Cortex of kidney (tissue), 1 donor: ENCODE measurements at places on chromosomes 5 and 9.

GRCh38 chr9:68653141-68653595, 51.9 kb upstream of the PIP5K1B start:
- DNase-seq: no peak

GRCh38 chr9:97447001-97447400, 35.1 kb downstream of the TDRD7 start:
- no peak for DNase-seq

DNA sequence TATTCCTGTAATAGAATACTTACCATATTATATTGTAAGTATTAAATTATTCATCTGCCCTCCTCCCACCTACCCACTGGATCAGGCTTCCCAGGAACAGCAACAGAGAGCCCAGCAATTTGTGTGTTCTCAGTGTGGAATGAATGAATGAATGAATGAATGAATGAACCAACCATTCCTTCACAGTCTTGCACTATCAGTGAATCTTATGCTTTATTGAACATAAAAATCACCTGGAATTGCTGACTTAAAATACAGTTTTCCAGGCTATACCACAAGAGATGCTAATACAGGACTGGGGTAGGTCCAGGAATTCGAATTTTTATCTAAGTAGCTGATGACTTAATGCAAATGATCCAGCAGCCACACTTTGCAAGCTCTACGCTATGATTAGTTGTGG, 51.6 kb downstream of the DOCK8 start:
- DNase-seq: no peak

- no peak for DNase-seq
Measured at GRCh38 chr5:85453026-85453349, 1068.3 kb upstream of the EDIL3 start.

DNA sequence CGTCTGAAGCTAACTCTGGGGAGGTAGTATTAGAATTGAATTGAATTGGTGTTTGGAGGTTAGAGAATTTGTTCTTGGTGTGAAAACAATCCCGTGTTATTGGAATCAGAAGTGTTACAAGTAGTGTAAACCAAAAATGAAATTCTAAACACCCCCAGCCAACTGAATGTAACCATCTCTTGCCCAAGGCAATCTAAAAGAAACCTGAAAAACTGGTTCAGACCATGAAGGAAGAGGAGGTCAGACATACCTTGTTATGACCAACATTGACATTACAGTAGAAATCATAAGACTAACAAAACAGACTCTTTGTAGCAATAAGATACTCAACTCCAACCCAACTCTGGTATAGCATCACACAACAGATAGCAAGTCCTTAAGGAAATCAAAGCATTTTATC, 159.0 kb downstream of the TUSC1 start:
- no peak for DNase-seq

- DNase-seq: no peak
Measured at GRCh38 chr9:135712613-135713295, 10.8 kb downstream of the KCNT1 start.

DNA sequence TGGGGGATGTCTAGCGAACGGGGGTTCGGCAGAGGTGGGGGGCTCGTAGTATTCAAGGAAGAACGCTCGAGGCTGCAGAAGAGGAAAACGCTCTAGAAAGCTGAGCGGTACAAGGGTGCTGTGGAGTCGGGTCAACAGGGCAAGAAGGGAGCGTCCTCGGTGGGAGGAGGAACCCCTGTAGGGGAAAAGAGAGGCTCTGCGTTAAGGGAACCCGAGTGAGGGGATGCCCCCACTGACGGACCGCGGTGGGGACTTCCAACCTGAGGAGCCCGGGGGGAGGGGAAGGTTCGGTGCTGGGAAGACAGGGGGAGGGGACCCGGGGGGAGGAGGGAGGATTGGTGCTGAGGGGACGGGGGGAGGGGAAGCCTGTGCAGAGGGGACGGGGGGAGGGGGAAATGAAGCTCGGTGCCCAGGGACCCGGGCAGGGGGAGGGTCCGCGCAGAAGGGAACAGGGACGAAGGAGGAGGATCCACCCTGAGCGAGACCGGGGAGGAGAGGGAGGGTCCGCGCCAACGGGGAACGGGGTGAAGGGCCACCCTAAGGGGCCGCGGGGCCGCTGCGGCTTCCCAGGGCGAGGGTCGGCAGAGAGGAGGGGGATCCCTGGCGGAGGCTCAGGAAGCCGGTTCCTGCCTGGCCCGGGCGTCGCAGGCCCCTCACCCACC, 621 bp downstream of the NR6A1 start:
- no peak for DNase-seq

- DNase-seq: no peak
Measured at GRCh38 chr9:24901319-24901718, 355.6 kb upstream of the IZUMO3 start.

DNA sequence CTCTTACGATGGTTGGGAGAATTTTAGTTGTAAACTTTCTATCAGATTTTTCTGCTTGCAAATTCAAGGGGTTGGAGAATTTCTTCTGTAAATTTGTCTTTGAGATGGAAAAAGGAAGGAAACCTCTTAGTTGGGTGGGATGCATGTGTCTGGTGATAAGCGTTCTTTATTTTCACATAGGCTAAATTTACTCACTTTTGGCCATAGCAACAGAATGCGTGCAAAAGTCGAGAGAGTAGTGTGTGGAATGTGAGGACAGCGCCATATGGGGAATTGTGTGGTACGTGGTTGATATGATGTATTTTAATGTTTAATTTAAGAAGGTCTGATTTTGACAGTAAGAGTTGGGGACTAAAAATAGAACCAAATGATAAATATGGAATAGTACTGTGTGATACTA, 282.2 kb downstream of the TAF11L14 start:
- DNase-seq: no peak

- DNase-seq: no peak
Measured at GRCh38 chr9:12737871-12738270, 36.9 kb upstream of the LURAP1L start.

GRCh38 chr9:79001012-79001411, 570.8 kb upstream of the TLE4 start:
- no peak for DNase-seq

GRCh38 chr5:115840873-115841272, 492 bp downstream of the ATG12 start:
- DNase-seq: no peak

DNA sequence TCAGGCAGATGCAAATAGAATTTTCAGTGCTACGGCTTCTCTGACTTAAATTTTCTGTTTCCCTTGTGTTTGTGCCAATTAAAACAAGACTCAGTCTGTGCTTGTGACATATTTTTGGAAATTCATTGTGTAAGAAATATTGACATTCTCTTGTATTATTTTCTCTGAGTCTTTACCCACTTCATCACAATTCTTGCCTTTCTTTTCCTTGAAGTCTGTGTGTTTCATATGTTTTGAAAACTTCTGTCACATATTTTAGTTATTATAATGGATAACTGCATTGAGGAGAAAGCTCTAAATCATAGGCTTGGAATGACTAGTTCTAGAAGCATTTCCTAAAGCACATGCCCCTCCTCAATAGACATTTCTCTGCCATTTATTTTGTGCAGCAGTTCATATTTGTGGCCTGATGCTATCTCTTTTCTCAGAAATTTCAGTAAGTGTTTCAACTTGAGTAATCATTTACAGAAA, 206.6 kb downstream of the PALM2AKAP2 start:
- no peak for DNase-seq

GRCh38 chr9:110170357-110171257, 37.4 kb downstream of the C9orf152 start:
- DNase-seq: no peak

- DNase-seq: no peak
Measured at GRCh38 chr5:133193794-133194193, 142.0 kb downstream of the HSPA4 start.

GRCh38 chr9:124693403-124693802, 77.7 kb downstream of the NR6A1 start:
- no peak for DNase-seq

DNA sequence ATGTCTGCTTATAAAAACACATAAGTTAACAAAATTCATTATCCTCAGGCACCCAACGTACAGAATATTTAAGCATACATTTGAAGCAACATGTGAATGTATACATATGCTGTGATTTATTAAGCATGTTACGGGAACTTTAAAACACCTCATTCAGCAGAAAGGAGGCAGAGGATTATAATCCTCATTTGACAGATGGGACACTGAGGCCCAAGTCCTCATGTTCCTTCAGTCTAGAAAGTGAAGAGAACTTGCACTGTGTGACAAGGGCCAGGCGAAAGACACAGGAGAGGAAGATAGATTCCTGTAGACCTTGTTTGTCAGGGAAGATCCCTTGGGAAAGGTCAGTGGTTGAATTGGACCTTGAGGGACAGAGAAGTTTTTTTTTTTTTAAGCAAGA, 7.6 kb upstream of the PSMD5 start:
- no peak for DNase-seq

DNA sequence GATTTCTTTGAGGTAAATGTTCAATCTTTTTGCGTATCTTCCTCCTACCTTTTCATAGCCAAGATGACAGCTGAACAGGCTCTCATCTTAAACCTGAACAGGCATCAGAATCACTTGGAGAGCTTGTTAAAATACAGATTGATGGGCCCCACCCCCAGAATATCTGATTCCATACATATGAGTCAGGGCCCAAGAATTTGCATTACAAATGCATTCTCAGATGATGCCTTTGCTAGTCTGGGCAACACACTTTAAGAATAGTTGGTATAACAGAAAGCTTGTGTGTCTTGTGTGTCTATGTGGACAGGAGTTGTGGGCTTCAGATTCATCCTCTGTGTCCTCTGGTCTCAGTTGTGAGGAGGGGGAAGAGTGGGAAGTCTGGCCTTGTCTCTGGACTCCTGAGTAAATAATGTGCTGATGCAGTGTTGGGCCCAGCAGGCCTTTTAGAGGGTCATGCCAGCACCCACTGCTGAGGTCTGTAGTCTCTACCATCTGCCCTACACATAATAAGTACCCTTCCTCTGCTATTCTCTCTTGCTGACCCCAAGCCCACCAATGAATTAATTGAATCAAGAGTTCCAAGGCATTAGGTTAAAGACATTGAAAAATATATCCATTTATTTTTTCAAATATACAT, 43.1 kb downstream of the PTCD2 start:
- no peak for DNase-seq

DNA sequence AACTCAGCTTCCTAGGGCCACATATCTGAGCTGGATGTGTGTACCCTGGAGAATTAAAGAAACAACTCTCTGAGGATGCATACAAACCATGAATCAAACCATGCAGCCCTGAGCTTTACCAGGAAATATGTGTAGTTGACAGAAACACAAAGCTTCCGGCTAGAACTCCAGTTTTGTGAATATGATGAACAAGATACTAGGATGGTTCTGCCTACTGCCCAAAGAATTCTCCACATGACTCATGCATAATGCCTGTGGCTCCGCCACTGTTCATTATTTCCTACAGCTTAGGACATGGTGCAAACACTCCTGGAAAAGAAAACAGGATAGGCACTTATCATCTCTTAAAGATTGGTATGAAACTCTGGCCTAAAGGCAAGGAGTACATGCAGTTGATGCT, 343.4 kb downstream of the DNAH5 start:
- DNase-seq: no peak

GRCh38 chr5:120419127-120419526, 45.0 kb upstream of the PRR16 start:
- no peak for DNase-seq

- DNase-seq: no peak
Measured at GRCh38 chr9:133784731-133785561, 46.8 kb upstream of the SARDH start.

DNA sequence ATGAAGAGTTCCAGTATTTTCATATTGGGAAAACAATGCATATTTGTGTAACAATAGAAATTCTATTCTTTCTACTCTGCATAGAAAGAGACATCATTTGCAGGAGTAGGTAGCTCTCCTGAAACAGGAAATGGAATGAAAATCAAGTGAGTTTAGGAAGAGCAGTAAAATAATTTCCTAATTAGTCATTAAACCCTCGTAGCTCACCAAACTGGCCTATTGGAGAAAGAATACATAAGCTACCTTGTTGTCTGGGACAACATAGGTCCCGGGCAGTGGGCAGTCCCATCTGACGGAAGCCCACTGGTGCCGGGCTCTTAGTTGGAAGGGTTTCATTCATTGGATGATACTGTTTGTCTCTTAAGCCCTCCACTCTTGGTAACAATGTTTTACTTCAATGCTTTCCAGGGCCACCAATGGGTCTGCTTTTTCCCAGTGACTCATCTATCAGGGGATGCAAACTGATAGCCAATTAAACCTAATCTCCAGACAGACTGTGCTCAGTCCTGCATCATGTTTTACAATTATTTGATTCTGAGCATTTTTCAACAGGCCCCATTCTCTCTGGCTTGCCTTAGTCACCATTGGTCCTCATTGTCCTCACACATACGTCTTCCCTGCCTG, 46.5 kb downstream of the GNA14 start:
- DNase-seq: no peak
